ENCODE measurements at places on chromosomes 2 and 18.

GRCh38 chr2:86274918-86275275 lies 62.5 kb downstream of the REEP1 start:
- peak; percentile 3 for DNase-seq

DNA sequence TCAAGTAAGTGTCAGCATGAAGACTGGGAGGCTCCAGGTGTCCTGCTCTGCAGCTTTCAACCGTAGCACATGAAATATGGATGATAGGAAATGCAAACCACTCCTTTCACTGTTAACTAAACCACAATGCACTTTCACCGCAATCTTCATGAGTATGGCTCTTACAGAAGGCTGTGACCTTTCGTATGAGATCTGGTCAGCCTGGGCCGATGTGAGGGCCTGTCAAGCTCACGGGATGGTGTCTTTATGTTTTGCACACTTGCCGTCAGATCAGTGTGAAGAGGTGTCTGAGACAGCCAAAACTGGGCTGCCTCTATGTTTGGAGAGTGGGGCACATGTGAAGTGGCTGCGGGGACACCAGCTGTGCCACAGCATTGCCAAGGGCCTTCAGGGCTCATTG lies 62.8 kb upstream of the AFF3 start:
- no peak for DNase-seq

- no peak for DNase-seq
Measured at GRCh38 chr2:129004940-129005490, 686.3 kb upstream of the HS6ST1 start.

GRCh38 chr2:61117534-61117933 lies 44.5 kb upstream of the C2orf74 start:
- no peak for DNase-seq

- peak; percentile 16 for DNase-seq
Measured at GRCh38 chr2:192157776-192158175, 37.0 kb downstream of the TMEFF2 start.

DNA sequence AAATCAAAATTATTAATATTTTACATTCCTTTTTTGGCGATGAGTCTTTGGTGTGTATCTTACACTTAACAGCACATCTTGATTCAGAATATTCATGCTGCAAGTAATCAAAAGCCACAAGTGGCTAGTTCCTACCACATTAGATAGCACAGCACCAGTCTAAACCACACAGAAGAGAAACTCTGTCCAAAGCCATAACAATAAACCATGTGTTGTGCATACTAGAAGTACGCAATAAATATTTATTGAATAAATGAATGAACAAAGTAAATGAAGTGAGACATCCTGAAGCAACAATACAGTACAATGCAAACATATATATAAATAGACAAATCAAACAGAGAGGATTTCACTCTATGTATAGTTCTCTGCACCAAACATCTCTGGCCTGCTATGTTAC lies 287.3 kb downstream of the EXOC6B start:
- no peak for DNase-seq

GRCh38 chr2:41495050-41495449 lies 552.8 kb upstream of the PKDCC start:
- DNase-seq = no peak

GRCh38 chr2:64440843-64441242 lies 13.1 kb upstream of the LGALSL start:
- DNase-seq = no peak

- DNase-seq = no peak
Measured at GRCh38 chr2:54673501-54673998, 49.9 kb upstream of the EML6 start.

- DNase-seq = no peak
Measured at GRCh38 chr2:98514096-98514639, 69.5 kb downstream of the INPP4A start.

- no peak for DNase-seq
Measured at GRCh38 chr2:105714141-105714540, 30.6 kb upstream of the NCK2 start.

GRCh38 chr2:12857891-12858290 lies 141.2 kb downstream of the TRIB2 start:
- DNase-seq = no peak

GRCh38 chr2:10709290-10709939 lies 12.0 kb upstream of the ATP6V1C2 start:
- no peak for DNase-seq

DNA sequence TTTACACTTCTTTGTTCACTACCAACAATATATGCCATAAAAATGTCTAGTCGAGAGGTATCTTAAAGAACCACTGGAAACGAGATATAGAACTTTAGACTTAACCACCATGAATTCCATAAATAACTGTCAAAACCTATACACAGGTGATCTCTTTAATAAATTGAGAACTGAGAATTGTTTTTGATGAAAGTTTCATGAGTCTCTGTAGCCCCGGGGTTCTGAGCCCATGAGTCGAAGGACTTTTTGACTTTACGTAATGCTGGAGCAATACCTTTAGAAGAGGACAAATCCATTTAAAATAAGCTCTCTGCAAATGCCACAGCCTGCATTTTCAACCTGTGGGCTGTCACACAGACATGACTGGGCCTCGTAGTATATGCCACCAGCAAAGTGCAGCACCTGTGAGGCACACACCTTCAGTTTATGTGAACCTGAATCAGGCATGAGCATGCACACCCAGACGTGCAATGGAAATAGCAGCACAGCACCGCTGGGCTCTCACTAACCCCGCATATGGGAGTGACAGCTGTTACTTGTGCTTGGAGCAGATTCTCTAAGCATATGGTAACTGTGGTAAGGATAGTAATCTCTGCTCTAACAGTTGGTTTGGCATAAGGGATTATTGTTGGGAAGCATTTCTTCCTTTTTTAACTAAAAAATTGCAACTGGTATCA lies 383.2 kb downstream of the SOCS6 start:
- no peak for DNase-seq

DNA sequence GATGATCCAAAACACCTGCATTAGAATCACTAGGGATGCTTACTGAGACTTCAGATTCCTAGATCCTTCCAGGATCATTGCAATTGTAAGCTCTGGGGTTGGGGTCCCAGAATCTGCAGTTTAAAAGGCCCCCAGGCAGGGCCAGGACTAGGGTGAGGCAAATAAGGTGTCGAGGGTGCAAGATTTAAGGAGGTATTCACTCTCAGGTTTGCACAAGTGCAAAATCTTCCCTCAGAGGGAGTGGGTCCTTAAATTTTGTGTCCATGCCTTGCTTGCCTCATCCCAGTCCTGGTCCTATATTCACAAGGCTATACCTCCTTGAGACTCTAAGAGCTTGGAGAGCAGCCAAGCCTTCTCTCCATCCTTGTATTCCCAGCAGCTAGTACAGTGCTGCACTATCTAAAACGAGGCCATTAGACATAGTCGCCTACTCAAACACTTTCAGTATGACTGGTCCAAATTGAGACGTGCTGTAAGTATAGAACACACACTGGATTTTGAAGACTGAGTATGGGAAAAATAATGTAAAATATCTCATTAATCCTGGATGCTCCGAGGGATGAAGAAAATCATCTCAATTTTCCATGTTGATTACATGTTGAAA lies 31.6 kb upstream of the MREG start:
- DNase-seq = no peak

DNA sequence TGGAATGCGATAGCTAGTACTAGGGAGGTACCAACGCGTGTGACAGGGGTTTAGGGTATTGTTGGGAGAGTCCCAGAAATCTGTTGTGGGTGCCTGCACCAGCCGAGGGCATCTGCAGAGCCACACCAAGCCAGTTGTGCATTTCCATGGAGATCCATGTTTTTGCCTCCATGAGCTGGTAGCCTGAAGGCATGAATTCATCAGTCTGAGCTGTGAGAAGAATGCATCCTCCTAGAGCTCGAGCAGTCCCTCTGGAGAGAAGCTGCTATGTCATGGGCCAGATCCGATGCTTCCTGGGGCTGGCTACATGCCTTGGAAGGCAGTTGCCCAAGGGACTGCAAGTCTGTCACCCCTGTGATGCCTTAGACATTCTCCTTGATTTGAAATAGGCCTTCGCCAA lies 57.9 kb downstream of the LIPG start:
- no peak for DNase-seq

- no peak for DNase-seq
Measured at GRCh38 chr2:215717501-215718381, 281.9 kb upstream of the FN1 start.

DNA sequence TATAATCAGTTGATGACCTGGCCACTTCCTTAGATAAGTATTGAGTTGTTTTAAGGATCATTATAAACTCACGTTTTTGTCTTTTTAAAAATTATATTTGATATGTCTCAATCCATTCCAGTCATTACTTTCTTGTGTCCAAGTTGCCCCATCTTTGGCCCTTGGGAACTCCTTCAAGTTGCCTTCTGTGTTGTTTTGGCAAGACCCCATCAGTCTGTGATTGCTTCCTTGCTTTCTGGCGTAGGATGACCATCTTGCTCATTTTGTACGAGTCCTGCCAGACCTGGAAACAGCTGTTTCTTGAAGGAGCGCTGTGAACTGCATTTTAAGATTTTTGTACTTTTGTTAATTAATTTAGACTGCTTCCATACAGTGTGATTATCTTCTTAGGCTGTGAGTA lies 68.9 kb upstream of the ITM2C start:
- DNase-seq = no peak

DNA sequence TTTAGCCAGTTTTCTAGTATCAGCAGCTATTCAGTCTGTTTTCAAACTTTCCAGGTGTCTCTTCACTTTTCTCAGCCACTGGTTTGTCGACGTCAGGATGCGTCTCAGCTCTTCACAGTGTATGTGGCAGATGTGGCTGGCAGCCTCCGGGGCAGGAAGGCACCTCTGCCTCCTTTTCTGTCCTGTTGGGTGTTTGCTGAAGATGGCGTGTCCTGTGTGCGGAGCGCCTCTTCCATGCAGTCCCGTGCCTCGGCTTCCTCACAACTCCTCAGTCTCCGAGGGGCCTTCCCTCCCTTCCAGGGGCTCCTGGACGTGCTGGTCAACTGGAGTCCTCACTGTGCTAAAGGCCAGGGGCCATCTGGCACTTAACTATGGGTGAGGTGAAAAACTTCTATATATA lies 65.4 kb upstream of the PXDN start:
- DNase-seq = no peak

DNA sequence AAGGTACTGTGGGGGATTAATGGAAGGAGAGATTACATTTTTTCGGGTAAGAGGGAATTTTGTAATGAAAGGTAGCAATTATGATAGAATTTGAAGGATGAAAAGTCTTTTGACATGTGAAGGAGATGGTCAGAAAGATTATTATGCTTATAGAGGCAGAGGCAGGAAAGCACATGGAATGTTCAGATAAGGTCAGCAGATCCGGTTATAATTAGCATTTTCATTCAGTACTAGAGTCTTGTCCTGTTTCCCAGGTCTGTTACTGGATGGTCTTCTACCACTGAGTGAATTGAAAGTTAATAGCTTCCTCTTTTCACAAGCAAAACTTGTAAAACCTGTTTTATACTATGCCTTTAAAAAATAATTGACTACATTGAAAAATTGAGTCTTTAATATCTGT lies 116.9 kb downstream of the PHLPP1 start:
- DNase-seq = no peak

- DNase-seq = no peak
Measured at GRCh38 chr2:230981704-230982103, 14.2 kb upstream of the SPATA3 start.

DNA sequence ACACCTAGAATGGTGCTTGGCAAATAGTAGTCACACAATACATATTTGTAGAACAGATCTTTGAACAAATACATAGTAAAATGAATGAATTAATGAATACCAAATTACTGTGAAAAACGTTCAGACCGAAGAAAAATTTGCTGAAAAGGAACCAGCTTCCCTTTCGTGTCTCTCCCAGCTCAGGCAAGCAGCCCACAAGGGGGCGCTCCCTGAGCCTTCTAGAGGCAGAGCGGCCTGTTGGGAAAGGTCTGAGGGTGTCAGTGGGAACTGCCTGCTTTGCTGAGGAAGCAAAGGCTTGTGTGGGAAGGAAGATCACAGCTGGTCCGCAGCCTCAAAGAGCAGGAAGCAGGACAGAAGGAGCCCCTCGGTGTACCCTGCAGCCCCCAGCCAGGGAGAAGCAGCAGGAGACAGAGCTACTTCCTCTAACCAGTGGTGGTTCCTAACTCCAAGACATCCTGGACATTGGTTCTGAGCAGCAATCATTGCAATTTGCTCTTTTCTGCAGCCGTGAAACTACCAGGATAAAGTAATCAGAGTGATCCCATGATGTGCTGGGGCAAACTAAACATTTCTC lies 231.1 kb downstream of the ANKRD30B start:
- no peak for DNase-seq

- DNase-seq = no peak
Measured at GRCh38 chr2:140586379-140586778, 1544.4 kb downstream of the LRP1B start.

- no peak for DNase-seq
Measured at GRCh38 chr2:24720310-24720709, 72.9 kb downstream of the PTRHD1 start.

- DNase-seq = no peak
Measured at GRCh38 chr18:55139836-55140235, 180.6 kb upstream of the CCDC68 start.
